ENCODE measurements at places on chromosomes 12 and 14. TPM values are rescaled to one million over a fixed set of nuclear protein-coding genes. Genes with fewer than 3 reads are reported as not detected.

Gene ADAM21
- 0.41 TPM for total RNA-seq

Gene SERPINA6
- total RNA-seq, result not detected

Gene TSPAN31
- total RNA-seq, result 31.2 TPM

Gene CBLN3
- total RNA-seq, result not detected

Gene LMNTD1
- total RNA-seq, result not detected

DNA sequence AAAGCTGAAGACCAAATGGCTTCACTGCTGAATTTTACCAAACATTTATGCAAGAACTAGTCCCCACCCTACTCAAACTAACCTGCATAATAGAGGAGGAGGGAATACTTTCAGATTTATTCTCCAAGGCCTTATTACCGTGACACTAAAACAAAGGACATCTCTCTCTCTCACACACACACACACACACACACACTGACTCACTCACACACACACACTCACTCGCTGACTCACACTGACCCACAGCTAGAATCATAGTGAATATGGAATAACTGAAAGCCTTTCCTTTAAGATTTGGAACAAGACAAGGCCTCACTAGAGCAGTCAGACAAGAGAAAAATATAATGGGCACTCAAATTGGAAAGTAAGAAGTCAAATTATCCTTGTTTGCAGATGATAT lies 1014.1 kb downstream of the TMTC2 start:
- DNase-seq, result peak; percentile 5

DNA sequence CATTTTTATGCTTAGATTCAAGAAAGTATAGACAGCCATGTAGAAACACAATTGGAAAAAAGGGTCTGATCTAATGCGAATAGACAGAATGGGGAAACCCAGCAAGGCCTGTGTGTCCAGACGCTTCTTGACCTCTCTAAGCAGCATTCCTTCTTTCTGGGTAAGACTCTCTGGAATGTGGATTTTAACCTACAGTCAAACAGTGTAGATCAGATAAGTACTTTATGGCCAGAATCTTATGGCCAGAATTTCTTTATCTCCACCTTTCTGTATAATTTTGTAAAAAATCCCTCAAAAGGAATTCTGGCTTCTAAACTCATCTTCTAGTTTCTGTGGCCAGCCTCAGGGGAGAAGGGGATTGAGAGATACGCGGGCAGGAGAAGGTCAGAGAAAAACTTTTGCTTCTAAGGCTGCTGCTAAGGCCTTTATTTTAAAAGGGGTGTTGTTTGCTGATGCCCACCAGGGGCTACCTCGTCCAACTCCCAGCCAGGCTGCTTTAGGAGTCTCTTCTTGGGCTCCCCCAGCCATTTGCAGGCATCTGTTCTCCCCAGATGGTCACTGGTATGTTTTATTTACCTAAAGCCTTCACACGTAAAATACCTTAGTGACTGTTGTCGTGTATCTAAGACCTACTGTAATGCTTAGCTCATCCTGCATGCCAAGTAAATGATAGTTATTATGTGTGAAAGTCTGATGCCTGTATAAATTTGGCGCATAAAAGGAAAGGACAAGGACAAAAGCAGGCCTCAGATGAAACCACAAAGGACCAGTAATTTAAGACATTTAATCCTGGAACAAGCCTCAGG lies 68.4 kb downstream of the ANO6 start:
- DNase-seq, result peak; percentile 76

- DNase-seq, result no peak
Observed at GRCh38 chr14:95196268-95196667, 38.9 kb upstream of the DICER1 start.

GRCh38 chr12:108560321-108560721 lies 652 bp downstream of the SART3 start:
- DNase-seq, result no peak

DNA sequence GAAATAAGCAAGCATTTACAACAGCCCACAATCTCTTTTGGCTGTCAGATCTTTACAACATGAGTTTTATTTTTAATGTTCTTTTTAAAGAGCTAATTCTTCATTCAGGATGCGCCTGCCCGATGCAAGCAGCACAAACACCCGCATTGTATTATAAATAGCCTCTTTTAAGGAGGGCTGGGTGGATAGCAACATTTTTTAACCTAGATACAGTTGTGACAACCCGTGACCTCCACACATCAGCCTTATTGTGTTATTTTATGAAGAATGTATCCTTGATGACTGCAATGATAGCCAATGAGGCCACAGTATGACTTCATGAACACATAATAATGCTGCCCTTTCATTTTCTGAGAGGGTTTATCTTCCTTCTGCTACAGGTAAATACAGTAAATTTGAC lies 173.7 kb downstream of the FOXN3 start:
- DNase-seq, result no peak

- DNase-seq, result peak; percentile 54
Observed at GRCh38 chr12:96980991-96981414, 73.9 kb downstream of the NEDD1 start.

DNA sequence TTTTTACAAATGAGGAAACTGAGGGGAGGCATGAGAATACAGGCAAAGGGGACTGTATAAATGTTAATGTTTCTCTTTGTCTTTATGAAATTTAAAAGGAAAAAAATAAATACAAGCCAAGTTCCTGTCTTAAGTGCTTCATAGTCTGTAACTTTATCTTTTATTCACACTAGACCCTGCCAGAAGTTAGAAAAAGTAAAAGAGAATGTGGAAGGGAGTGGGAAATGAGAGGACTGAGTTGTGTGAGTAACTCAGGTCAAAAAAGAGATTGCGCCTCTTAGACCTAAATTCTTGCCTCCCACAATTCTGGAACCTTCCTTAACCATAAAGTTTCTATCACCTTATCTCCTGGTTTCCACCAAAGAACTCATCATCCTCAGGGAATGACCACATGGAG lies 141.1 kb downstream of the KICS2 start:
- DNase-seq, result no peak

DNA sequence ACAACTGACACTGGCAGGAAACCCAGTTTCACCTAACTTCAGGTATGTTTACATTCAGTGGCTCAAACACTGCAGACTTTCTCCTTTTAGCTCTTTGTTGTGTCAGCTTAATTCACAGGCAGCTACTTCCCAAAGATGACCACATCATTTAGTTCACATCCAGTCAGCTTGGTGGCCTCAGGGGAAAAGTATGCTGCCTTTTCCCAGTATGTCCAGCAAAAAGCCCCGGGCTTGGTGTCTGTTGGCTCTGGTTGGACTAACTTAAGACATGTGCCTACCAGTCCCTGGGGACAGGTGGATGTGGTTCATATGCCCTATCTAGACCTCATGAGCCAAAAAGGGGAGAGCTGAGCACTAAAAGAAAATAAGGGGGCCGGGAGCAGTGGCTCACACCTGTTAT lies 56.4 kb downstream of the GOLGA5 start:
- DNase-seq, result no peak

GRCh38 chr14:49966304-49966809 lies 73.5 kb downstream of the ARF6 start:
- DNase-seq, result no peak

- no peak for DNase-seq
Observed at GRCh38 chr12:104689635-104690034, 232.9 kb downstream of the CHST11 start.

DNA sequence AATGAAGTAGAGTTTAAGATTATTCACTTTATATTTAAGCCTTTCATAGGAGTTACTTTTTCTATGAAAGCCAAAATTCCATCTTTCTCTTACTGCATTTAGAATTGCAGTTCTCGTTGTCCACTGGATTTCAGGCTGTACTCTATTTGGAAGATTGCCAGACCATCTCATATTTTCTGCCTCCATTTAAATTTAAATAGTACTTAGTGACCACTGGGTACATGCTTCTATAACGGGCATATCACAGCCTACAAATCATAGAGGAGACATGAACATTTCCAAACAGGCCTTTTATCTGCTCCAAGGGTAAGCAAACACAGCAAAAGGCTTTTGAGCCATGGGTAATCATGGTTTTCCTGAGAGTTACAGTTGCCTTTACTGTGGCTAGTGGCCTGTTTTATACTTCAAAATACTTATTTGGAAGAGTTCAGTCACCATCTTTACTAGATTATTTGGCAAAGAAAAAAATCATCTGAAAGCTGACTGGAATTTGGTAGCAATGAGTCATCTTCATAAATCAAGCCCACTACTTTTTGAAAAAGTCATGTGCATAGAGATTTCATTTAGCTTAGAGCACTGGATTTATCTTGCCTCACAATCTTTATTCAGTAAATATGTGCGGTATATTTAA lies 15.7 kb downstream of the ANO6 start:
- DNase-seq, result peak; percentile 83

DNA sequence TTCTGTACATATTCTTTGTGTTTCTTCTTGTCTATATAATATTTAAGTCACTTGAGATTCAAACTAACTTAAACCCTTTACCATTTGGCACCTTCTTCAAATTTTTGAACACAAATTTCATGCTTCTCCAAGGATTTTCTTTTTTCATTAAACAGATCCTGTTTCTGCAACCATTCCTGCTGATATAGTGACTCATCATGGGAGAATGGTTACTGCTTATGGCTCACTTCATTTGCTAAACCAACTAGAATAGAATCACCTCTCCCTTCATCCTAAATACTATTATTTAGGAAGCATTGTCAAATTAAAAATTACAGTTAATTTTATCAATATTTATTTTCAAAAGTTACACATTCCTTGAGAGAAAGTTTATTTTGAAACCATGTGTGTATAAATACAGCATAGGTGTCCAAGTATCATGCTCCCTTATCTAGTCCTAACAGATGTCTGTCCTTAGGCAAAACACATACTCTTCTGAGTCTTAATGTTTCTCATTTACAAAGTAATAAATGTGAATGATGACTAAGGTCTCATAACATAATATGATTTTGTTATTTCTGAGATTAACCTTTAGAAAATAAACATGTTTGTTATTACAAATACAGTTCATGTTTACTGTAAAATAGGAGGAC lies 40.7 kb downstream of the PLCZ1 start:
- DNase-seq, result peak; percentile 19

DNA sequence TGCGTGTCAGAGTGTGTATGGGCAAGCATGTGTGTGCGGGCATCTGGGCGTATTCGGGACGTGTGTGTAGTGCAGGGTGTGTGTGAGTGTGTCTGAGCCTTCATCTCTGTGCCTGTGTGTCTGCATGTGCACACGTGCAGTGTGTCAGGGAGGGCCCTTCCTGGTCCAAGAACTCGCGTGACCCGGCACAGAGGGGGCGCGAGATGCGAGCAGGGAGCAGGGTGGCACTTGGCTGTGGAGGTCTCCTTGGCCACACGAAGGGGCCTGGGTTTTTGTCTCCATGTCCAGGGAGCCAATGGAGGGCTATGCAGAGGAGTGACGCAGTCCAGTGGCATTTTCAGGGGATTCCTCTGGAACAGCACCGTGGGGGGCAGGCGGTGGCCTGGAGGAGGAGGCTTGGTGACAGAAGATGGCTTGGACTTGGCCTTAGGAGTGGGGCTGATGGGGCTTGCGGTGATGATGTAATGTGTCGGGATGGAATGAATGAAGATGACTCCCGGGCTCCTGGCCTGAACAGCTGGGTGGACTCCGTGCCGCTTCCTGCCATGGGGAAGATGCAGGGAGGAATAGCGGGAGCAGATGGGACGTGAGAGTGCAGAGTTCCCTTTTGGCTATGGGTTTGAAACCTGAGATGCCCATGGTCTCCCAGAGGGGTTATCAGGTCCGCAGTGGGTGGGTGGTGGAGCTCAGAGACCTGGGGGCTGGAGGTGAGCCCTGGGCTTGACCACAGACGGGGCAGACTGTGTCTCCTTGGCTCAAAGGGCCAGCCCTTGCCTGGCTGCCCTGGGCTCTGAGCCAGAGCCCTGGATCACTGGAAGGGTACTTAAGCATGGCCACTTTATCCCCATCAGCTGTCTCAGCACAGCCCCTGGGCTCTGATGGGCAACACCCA lies 208.3 kb downstream of the PHETA1 start:
- no peak for DNase-seq

DNA sequence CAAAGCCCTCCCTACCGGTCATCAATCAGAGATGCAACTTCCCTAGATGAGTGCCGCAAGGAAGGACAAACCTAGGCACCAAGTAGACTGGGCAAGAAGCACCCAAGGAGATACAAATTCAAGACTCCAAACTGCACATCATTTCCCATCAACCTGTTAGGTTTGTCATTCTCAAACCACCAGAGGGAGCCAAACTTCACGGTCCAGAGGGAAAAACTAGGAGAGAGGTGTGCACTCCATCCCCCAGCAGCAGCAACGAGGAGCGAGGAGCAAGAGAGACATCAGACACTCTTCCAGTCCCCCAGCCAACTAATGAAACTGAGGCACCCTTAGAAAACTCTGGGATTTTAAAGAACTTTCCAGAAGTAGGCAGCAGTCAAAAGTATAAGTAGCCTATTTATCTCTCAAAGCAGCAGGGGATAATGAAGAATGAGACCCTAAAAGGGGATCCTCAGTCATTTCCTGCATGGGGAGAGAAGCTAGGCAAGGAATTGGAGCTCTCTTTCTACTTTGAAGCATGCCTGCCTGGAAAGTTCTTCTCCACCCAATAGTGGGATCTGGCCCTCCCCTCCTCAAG lies 37.0 kb upstream of the NT5DC3 start:
- DNase-seq, result peak; percentile 65

DNA sequence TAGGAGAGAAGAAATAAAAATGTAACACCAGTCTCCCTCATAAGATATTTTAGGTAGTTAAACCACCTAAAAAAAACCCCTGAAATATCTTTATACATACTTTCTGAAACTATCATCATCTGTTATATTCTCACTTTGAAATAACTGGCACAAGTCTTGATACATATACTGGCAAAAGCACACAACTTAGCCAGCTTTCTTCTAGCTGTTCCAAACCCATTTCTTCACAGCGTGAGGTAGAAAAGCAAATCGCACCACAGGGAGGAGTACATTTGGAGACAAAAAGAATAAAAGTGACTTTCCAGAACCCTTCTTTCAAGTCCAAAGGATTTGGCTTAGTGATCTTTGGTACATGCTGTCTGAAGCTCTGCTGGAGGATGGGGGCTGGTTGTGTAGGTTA lies 78.5 kb downstream of the RERG start:
- no peak for DNase-seq

- DNase-seq, result no peak
Observed at GRCh38 chr14:60563113-60563512, 54.2 kb downstream of the SIX6 start.

GRCh38 chr12:46956451-46957035 lies 122.9 kb upstream of the PCED1B start:
- peak; percentile 62 for DNase-seq

- DNase-seq, result peak; percentile 34
Observed at GRCh38 chr12:17060260-17060659, 454.3 kb upstream of the LMO3 start.

GRCh38 chr14:61654026-61654425 lies 41.3 kb upstream of the HIF1A start:
- no peak for DNase-seq

DNA sequence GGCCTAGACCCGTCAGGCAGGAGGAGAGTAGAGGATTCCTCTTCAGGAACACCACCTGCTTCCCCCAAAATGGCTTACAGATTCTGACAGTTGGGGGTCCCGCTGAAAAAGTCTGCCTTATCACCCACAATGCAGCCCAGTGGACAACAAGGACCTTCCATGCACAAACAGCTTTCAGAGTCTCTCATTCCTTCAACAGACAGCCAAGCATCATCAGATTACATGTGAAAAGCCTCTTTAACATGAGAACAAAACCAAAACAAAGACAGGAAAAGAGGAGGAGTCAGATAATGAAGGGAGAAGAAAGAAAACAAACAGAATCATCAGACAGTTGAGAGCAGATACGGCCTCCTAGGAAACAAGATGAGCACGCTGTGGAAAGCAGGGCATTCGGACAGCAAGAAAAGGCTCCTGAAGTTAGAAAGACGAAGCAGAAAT lies 18.3 kb downstream of the KCTD10 start:
- no peak for DNase-seq

Data from A172 (cell line).